ENCODE measurements at places on chromosomes 6 and 20.

DNA sequence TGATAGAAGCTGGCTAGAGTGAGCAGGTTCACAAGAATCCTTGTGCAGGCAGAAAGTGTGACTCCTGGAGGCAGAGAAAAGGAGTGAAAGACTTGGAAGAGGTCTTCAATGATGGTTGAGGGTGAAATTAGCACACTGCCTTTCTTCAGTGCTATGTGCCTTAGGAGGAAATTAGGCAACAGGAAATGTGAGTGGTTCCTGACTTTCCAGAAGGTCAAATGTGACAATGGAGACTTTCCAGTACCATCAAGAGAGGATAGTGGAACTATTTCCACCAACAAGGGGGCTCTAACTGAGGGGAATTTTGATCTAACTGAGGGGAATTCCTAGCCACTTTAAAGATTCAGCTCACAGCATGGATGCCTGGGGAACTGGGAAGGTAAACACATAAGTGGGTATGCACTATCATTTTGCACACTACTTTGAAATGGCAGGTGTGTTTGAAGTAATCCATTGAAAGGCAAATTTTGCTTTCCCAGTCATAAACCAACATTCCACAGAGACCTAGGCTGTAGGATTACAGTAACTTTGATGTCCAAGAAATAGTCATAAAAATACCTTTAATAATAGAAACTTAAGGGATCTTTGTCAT lies 90.0 kb downstream of the PERP start:
- DNase-seq: no peak

DNA sequence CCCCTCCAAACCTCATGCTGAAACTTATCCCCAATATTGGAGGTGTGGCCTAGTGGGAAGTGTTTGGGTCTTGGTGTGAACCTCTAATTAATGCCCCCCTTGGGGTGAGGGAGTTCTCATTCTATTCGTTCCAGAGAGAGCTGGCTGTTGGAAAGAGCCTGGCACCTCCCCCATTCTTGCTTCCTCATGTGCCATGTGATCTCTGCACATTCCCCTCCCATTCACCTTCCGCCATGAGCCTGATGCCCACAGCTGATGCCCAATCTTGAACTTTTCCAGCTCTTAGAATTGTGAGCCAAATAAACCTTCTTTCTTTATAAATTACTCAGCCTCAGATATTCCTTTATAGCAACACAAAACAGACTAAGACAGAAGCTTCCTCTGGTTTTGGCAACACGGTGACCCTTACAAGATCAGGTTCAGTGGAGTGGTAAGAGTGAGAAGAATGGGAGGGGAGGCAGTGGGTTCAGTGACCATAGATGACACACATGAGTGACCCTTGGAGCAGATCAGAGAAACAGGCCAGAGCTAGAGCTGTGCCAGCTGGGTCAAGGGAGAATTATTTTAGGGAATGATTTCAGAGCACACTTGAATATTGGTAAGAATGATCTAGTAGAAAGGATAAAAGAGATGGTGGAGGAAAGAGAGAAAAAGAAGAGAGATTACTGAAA lies 176.4 kb downstream of the LY86 start:
- no peak for DNase-seq

DNA sequence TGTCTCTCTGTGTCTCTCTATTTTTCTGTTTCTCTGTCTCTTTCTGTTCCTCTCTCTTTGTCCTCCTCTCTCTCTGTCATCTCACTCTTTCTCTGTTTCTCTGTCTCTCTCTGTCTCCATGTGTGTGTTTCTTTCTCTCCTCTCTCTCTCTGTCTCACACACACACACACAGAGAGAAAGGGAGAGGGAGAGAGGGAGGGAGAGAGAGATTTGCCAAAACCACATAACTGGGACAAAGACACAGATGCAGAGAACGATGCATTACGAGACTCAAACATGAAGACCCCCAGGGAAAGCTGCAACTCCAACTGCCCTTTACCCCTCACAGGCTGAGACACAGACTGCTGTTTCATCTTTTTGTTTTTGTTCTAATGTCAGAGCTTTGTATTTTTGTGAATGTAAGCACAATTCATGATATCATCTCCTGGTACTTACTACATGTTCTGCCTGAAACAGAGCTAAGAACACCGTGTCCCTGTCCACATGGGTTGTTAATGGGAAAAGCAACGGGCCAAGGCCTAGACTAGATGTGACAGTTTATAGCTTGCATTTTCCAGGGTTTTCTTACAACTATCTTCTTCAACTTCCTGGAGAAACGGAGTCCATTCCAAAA lies 177.1 kb upstream of the ARID1B start:
- DNase-seq: no peak

DNA sequence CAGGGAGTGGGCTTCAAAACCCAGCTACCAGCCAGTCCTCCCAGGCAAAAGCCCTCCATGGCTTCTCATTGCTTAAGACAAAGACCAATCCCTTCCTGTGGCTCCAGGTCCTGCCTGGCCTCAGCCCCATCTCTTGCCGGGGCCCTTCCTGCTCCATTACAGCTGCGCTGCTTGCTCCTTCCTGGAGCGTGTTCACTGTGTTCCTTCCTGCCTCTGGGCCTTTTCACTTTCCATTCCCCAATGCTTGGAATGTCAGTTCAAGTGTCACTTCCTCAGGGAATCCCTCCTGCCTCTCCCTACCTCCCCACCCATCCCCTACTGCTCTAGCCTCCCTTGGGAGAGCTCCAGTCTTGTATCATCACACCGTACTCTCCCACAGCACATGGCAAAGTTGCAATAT lies 11.1 kb upstream of the ITPR3 start:
- DNase-seq: no peak

GRCh38 chr20:64037199-64037497 lies 1.2 kb downstream of the C20orf204 start:
- no peak for DNase-seq

GRCh38 chr6:4853782-4854511 lies 77.7 kb downstream of the CDYL start:
- DNase-seq: no peak

GRCh38 chr20:64102647-64103354 lies 4.6 kb downstream of the NPBWR2 start:
- no peak for DNase-seq

- peak; percentile 54 for DNase-seq
Observed at GRCh38 chr6:31792761-31793171, 2.8 kb downstream of the VARS1 start.

- peak; percentile 65 for DNase-seq
Observed at GRCh38 chr6:146913842-146914488, 290.3 kb upstream of the STXBP5 start.

DNA sequence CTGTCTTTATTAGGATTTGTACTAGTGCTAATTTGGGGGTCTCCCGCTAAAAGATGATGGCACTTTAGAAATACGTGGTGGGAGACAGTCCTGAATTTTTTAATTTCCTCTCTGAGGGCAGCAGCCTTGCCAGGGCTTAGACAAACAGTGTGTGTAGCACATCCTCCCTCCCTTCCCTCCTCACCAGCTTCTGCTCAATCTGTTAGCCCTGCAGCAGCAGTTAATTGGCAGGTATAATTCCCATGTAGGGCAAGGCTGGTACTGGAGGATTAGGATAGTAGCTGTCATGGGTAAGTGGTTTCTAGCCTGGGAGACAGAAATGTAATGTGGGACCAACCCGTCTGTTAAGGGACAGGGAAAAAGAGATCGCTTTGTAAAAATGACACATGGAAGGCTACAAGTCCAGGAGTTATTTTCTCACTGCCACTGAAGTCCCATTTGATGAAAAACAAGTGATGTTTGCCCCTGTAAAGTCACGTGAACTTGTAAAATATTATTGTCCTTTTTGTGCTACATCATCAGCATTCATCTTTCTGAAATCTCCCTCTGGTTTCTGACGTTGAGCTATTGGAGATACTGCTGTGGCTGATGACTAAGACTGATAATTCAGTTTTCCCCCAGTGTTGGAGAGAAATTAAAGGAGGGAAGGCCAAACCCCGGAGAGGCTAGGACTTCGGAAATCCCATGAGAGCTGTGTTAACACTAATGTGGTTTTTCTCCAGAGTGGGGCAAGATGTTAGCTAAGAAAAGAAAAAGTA lies 40.6 kb downstream of the CTNNBL1 start:
- DNase-seq: no peak

DNA sequence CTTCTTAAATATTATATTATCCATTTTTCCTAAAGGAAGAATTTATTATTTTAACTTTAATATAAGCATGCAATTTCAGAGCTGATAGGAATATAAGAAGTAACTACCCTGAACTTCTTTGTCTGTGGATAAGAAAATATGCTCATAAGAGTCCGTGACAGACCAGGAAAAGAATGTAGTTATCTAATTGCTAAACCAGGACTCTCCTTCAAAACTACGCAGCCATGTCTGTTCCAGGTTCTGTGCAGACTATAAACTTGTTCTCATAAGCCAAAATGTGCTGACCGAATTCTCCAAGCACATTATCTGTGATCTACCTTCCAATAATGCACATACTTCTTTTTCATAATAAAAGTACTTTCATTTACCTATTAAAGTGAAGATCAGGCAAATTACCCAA lies 116.5 kb downstream of the TRDN start:
- no peak for DNase-seq

GRCh38 chr6:19424853-19425252 lies 412.3 kb upstream of the ID4 start:
- no peak for DNase-seq

DNA sequence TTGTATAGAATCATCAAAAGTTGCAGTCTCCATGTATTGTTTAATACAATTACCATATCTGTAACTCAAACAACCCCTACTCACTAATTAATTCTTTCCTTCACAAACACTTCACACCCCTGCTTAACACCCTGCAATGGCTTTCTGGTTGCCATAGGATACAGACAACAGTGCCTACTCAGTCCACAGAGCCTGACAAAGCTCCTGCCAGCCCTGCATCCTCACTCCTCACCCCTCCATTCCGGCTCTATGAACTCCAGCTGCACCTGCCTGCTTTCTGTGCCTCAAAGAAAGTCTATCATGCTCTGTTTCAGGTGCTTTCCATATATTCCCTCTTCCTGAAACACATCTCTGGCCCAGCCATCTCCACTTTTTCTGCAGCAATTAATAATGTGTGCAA lies 253.4 kb downstream of the HACE1 start:
- no peak for DNase-seq

DNA sequence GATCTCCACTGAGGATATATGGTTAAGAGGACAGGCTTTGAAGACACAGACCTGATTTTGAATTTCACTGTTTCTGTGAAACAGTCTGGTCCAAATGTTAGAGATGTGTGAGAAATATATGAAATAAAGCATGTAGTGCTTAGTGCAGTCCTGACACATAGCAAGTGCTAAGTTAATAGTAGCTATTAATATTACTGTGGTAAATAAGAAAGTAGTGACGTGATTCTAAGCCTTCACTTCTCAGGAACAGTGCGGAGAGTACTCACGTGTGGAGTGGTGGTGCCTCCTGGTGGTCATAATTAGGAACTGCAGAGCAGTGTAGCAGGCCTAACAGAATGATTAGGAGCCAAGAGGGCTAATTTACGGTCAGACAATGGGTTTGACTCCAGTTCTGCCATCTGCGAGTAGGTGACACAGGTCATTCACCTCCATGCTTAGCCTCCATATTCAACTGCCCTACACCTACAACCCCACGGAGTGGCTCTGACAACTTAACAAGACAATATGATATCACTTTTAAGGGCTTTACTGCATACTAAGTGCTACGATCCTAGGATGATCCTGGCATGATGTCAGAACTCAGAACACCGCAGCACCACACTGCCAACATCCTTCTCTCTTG lies 106.2 kb downstream of the JPH2 start:
- peak; percentile 83 for DNase-seq

GRCh38 chr6:90121982-90122381 lies 174.7 kb downstream of the BACH2 start:
- no peak for DNase-seq

- no peak for DNase-seq
Observed at GRCh38 chr6:14739827-14740226, 506.0 kb upstream of the JARID2 start.

DNA sequence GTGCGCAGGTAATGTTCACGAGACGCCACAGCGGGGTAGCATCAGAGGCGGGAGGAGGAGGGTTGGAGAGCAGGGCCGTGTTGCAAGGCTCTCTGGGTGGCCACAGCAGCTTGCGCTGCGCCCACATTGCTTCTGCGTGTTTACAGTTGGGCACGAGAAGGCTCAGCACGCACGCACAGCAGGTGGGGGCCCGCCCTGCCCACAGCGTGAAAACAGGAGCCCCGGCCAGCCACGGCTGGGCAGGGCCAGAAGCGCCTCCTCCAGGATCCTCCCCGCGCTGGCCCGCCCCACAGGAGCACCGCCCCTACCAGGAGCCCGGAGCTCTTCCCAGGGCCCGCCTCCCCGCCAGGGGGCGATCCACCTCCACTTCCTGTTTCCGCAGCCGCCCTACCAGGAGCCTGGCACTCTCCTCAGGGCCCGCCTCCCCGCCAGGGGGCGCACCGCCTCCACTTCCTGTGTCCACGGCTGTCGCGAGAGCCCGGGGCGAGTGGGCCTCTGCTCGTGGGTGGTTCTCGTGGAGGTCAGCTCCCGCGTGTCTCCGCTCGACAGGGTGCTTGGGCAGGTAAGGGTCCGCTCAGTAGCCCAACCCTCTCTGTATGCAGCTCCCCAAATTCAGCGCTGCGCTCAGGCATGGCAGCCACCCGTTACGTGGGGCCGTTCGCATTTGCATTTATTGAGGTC lies at the start of gene FAM50B:
FAM50B (plus strand) TSS at position 449 of the 681 bp plus-strand sequence. CDS start 439 bp downstream, outside the sequence.
- DNase-seq: peak; percentile 85

GRCh38 chr20:6178537-6178936 lies 55.7 kb upstream of the FERMT1 start:
- DNase-seq: no peak

GRCh38 chr6:131070061-131070460 lies 7.0 kb upstream of the EPB41L2 start:
- no peak for DNase-seq

- no peak for DNase-seq
Observed at GRCh38 chr6:155004017-155004416, 8.9 kb downstream of the TIAM2 start.

DNA sequence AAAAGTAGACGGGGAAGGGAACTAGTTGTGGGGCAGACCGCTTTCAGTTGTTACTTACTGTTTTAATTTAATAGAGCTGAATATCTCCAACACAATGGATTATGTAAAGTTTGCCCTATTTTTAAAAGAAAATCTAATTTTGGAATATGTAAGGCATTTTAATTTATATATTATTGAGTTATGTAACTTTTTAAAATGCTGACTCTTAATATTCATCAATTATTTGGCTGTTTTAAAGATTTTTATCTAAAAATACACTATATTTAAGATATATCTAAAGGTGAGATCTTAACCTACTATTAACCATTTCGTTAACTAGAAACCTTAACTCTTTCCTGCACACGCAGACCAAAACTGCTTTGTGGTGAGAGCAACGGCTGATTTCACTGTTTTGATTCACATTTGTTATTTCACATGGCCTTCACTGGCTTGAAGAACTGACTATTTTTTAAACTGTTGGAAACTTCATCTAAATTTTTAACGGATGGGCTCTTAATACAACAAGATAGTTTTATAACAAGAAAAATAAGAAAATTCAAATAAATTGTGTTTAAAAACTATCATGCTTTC lies 87.9 kb downstream of the HUS1B start:
- DNase-seq: no peak

All from hepatic stellate cell (primary cell).